ENCODE measurements at places on chromosomes 7 and 10.

DNA sequence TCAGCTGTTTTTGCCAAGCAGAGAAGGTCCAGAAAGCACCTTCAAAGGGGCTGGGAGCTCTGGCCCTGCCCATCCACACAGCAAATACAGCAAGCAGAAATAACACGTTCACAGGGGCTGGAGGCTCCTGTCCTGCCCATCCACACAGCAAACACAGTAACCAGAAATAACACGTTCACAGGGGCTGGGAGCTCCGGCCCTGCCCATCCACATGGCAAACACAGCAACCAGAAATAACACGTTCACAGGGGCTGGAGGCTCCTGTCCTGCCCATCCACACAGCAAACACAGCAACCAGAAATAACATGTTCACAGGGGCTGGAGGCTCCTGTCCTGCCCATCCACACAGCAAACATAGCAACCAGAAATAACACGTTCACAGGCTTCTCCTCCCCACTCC, 558.1 kb downstream of the PTPRN2 start:
- no peak for DNase-seq

DNA sequence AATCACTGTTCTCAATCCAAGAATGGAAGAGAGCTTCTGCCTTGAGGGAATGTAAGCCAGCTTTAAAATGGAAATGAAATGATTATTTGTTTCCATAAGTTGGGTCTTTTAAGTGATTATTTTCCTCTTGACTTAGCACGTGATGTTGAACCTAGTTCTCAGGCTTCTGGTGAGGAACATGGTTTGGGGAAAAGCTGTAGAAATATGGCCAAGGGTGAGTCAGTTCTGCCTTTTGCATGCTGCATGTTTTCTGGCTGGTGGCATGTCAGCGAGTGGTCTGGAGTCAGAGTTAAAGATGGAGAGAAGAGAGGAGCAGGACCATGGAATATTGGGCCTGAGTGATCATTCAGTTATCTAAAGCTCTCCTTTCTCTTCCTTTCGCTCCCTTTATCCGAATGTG, 54.0 kb downstream of the DNAH11 start:
- no peak for DNase-seq

DNA sequence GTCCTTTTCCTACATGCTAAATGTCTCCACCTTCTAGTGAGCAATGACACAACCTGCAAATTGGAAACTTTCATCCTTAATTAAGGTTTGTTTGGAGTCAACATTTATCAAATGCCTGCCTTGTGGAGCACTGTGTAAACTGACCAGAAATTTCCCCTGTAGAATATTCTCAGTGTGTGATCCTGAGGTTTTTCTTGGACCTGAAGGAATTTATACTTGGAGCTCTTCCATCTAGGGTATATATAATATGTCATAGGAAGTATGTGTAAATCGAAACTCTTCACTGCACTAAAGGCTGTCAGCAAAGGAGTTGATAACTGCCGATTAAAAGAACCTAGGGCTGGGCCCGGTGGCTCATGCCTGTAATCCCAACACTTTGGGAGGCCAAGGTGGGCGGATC, 152.4 kb downstream of the NSUN6 start:
- DNase-seq, result no peak

GRCh38 chr10:131252567-131253276, 58.8 kb downstream of the TCERG1L start:
- no peak for DNase-seq

DNA sequence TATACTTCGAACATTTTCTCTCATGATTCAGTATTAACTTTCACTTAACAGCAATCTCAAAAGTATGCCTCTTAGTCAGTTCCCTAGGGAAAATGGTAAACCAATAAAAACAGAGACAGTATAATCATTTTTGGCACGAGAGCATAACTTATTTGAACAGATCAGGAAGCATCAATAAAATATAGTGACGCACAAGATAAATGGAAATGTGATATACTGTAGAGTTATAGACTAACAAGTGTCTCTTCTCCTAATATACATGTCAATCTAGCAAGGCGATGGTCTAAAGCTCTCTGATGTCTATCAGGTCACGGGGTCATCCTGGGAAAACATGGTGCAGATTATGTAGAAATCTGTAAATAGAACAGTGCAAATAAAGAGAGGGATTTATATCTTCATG, 131.6 kb downstream of the HGF start:
- no peak for DNase-seq

- DNase-seq, result no peak
Measured at GRCh38 chr10:31580646-31581045, 261.6 kb downstream of the ZEB1 start.

DNA sequence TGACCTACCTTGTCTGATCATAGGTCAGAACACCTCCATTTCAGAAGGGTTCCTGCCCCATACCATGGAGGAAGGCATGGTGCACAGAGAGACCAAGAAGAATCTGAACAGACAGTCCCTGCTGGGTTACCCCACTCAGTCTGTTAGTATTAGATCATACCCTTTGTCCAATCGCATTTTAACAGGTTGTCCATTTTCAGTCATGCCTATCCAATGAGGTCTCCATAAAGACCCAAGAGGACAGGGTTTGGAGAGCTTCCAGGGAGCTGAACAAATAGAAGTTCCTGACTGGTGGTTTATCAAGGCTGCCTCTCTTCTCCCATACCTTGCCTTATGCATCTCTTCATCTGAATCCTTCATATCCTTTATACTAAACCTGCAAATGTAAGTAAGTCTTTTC, 21.2 kb upstream of the SLC16A12 start:
- DNase-seq, result no peak

DNA sequence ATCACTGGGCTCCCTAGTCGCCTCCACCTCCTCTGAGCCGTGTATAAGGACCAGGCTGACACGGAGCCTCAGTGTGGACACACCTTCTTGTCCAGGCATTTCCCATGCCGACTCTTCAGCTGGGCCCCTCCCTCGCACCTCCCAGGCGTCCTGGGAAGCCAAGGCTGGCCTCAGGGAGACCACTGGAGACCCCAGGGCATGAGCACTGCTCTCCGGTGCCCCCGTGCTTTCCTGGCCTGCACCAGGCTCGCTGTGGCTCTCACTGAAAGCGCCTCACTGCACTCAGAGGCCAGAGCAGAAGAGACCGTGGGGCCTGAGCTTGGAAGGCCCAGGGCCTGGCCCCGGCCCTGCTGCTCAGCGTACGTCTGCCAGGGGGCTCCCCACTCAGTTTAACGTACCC, 31.4 kb downstream of the LRRC27 start:
- DNase-seq, result no peak

DNA sequence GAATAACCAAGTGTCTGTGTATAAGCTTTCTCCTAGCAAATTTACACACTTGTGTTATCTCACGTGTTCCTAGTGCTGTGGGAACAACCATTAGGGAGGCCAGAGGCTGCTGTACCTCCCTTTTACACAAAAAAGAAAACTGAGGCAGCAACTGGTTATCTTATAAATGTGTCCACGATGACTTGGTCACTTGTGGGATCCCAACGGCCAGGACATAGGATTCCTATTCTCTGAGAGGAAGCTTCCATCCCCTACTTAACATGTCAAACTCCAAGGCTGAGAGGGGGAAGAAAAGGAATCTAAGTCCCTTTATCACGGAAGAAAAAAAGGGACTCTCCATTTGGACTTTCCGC, 484 bp downstream of the ZNF438 start:
- DNase-seq, result no peak

DNA sequence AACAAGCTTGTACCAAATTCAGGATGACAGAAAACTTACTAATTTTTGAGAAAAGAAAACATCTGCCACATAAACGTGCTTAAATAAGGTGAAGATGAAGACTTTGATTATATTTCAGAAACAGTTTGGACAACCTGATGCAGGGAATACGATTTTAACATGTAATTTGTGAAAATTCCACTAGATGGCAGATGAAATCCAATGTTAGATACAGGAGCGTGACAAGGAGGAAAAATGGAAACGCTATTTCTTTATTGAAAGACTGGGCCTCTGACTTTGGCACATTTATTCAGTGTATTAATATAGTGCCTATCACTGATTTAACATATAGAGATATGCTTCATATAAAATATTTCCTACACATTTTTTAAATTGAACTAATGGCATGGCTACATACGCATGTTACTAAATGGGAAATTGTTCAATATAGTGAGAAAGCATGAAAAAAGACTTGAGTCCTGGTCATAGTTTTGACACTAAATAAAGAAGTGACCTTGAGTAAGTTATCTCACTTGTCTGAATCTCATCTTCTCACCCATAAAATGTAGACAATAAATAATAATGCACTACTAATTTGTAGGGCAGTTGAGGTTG, 60.7 kb downstream of the CD36 start:
- DNase-seq, result no peak

DNA sequence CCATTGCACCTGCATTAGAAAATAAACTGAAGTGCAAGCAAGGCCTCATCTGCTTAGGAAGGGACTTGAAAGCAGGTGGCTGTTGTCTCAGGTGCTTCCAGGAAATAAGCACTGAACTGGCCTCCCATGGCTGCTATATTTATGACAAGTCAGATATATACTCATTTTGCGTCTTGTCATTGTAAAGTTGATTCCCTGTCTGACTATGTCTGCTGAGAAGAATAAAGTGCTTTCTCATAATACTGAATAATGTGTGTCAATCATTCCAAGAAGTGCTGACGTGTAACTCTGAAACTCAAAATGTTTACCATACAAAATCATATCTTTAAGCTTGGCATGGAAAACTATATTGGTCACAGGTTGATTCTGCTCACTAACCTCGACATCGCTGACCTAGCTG, 44.9 kb upstream of the SVOPL start:
- DNase-seq, result no peak

GRCh38 chr7:116227678-116228239, 17.4 kb downstream of the TES start:
- no peak for DNase-seq

GRCh38 chr7:134262322-134262721, 54.4 kb downstream of the SLC35B4 start:
- no peak for DNase-seq

GRCh38 chr7:66523409-66523808, 105.3 kb upstream of the KCTD7 start:
- no peak for DNase-seq

- no peak for DNase-seq
Measured at GRCh38 chr7:125256446-125256845, 326.8 kb upstream of the POT1 start.

DNA sequence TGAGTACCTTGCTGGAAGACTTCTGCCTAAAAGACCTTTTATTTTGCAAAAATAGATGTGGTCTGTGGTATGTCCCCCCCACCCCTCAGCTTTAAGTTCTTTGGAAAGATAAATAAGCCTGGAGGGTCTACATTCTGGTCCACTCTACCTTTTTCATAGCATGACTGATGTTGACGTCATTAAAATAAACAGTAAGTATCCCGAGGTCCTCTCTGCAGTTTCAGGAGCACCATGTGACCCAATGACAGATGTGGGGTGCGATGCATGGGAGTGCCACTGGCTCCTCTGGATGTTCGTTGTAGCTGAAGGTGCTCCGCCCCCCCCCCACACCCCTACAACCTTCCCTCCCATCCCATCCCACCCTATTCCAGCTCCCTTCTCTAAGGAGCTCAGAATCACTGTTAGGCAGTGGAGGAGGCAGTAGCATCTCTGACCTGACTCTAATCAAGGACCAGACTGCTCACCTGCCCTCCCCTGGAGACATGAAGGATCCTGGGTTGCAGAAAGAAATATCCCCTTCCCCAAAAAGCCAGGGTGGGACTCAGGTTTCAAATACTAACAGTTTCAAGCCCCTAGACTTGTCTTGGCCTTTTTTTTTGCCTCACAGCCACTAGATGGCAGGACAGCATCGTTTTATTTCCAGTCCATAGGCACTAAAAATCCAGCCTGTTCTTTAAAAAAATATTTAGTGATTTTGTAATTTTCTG, 25.1 kb downstream of the CASP7 start:
- no peak for DNase-seq

Data from stimulated activated CD4-positive, alpha-beta T cell treated with anti-CD3 and anti-CD28 coated beads, Interleukin-1b, Interleukin-23, amount 100 ng/mL, for 1 hour (primary cell).